ENCODE measurements at places on chromosomes 3 and 15. TPM values are rescaled to one million over a fixed set of nuclear protein-coding genes. Genes with fewer than 3 reads are reported as not detected.

The TTLL13 gene
- total RNA-seq: not detected

The CCDC33 gene
- total RNA-seq: not detected

The GOLGA8H gene
- 0.15 TPM for total RNA-seq

The SOX14 gene
- not detected for total RNA-seq

The CFAP20DC gene
- total RNA-seq: 10.3 TPM

The PRRT3 gene
- 1.7 TPM for total RNA-seq

The RETNLB gene
- not detected for total RNA-seq
